Motor neuron (in vitro differentiated cells): ENCODE measurements at places on chromosomes 1 and 21. TPM values are rescaled to one million over a fixed set of nuclear protein-coding genes. Genes with fewer than 3 reads are reported as not detected.

The FNDC5 gene
- total RNA-seq: 85.3 and 95.8 TPM in 2 replicates

The MAP3K6 gene
- 9.5 and 9.7 TPM in 2 replicates for total RNA-seq

The KIF17 gene
- 5.2 and 5.3 TPM in 2 replicates for total RNA-seq

The MATN1 gene
- total RNA-seq: 0.67 and 1.0 TPM in 2 replicates

The PLCH2 gene
- total RNA-seq: 1.0 and 1.1 TPM in 2 replicates

The VAV3 gene
- 32.6 and 34.3 TPM in 2 replicates for total RNA-seq

The TMEM79 gene
- total RNA-seq: 5.5 and 6.5 TPM in 2 replicates

The RAB7B gene
- total RNA-seq: 0.11 and 0.25 TPM in 2 replicates

The OLIG2 gene
- total RNA-seq: not detected in 2 replicates

The SRSF4 gene
- 90.9 and 93.7 TPM in 2 replicates for total RNA-seq

The S100B gene
- total RNA-seq: 2.4 and 5.4 TPM in 2 replicates

The HTR1D gene
- total RNA-seq: 0.17 and 0.26 TPM in 2 replicates

The ANKRD34A gene
- total RNA-seq: 2.0 and 3.0 TPM in 2 replicates

The IVL gene
- total RNA-seq: not detected in 2 replicates

The TBX19 gene
- 0.65 and 1.1 TPM in 2 replicates for total RNA-seq

The COL6A1 gene
- total RNA-seq: 89.0 and 107 TPM in 2 replicates

The CELF3 gene
- total RNA-seq: 62.3 and 74.3 TPM in 2 replicates

The NPR1 gene
- total RNA-seq: 0.67 and 0.78 TPM in 2 replicates

The ANGPTL3 gene
- 2.5 and 4.4 TPM in 2 replicates for total RNA-seq

The DYNLT5 gene
- not detected in 2 replicates for total RNA-seq

The SORT1 gene
- total RNA-seq: 42.1 and 52.3 TPM in 2 replicates

The LIN28A gene
- total RNA-seq: 64.7 and 66.0 TPM in 2 replicates

The LCE1B gene
- total RNA-seq: 0.66 TPM in 1 of 2 replicates, not detected in the other

The MPL gene
- total RNA-seq: 0.08 and 0.23 TPM in 2 replicates

The KISS1 gene
- not detected in 2 replicates for total RNA-seq

The HIVEP3 gene
- total RNA-seq: 6.2 and 6.7 TPM in 2 replicates

The PALMD gene
- total RNA-seq: 20.4 and 54.6 TPM in 2 replicates

The MASP2 gene
- 1.9 and 3.9 TPM in 2 replicates for total RNA-seq

The ANKRD65 gene
- 1.4 and 2.1 TPM in 2 replicates for total RNA-seq

The CD247 gene
- 1.0 and 1.1 TPM in 2 replicates for total RNA-seq

The TPTE gene
- total RNA-seq: not detected in 2 replicates

The PRMT6 gene
- total RNA-seq: 18.0 and 20.0 TPM in 2 replicates

The LIN9 gene
- 7.4 and 8.1 TPM in 2 replicates for total RNA-seq

The DIRAS3 gene
- 3.2 TPM in 2 replicates for total RNA-seq

The RHOU gene
- total RNA-seq: 3.3 and 4.1 TPM in 2 replicates

The NOS1AP gene
- total RNA-seq: 8.3 and 9.7 TPM in 2 replicates

The HOOK1 gene
- 0.31 and 0.56 TPM in 2 replicates for total RNA-seq

The LCE1C gene
- total RNA-seq: not detected in 2 replicates

The LYPD8 gene
- total RNA-seq: 0.31 TPM in 1 of 2 replicates, not detected in the other

The NBPF6 gene
- total RNA-seq: not detected in 2 replicates

The FMO2 gene
- total RNA-seq: 0.30 and 0.71 TPM in 2 replicates

The PATJ gene
- total RNA-seq: 21.9 and 25.9 TPM in 2 replicates

The LRRN2 gene
- total RNA-seq: 8.2 and 10.1 TPM in 2 replicates

The FABP3 gene
- 15.3 and 18.3 TPM in 2 replicates for total RNA-seq

The S100A12 gene
- not detected in 2 replicates for total RNA-seq

The BMP8A gene
- total RNA-seq: not detected in 2 replicates

The FOXO6 gene
- total RNA-seq: 2.6 and 3.0 TPM in 2 replicates

The LRRC71 gene
- total RNA-seq: 1.0 and 1.1 TPM in 2 replicates

The GBP5 gene
- under 0.01 and 0.56 TPM in 2 replicates for total RNA-seq

The LCE2D gene
- not detected in 2 replicates for total RNA-seq

The ERICH3 gene
- 0.21 and 0.23 TPM in 2 replicates for total RNA-seq

The CFHR4 gene
- 0.71 TPM in 1 of 2 replicates, not detected in the other for total RNA-seq

The ADAMTS4 gene
- 0.47 and 1.6 TPM in 2 replicates for total RNA-seq
